ENCODE measurements at places on chromosomes 5 and 9.

DNA sequence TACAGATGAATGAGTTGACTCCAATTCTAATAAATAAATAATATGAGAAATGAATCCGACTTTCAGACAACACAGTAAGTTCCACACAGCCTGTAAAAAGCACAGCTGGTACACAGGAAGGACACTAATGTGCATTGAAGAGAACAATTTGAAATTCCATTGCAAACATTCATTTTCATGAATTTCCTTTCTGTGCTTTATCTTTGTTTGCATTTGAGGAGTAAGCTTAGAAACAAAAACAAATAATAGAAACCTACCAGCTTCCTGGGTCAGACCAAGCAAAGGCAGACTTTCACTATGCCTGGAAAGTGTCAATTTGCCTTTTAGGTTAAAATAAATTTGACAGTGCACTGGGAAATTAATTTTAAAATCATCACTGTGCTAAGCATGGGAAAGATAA is 143.8 kb upstream of the VLDLR start:
- no peak for DNase-seq

DNA sequence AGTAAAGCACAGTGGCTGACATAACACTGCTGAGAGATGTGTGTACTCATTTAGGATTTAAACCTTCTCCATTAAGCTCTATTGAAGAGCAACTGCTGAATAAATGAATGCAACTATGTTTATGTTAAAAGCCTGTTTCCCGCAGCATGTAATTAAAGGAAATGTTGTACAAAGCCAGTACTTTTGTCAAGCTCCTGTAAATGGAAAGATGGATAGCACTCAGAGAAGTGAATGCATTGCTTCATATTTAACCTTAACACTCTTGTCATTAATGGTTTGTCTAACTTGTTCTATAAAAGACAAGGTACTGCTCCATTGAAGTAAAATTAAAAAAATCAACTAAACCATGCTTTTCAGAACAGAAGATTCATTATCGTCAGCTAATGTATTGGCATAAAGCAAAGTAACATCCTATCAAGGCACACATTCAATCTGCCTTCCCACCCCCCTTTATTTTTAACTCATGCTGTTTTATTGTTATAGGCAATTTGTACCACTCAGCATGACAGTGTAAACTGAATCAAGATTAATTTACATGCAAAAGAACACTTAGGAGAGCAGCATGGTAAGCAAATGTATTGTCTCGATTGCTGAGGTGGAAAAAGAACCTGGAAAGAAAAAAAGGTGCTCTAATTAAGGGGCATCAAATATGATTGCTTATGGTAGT is 240.9 kb upstream of the TBCA start:
- DNase-seq = no peak

GRCh38 chr9:70675868-70676370 is 261.5 kb upstream of the KLF9 start:
- DNase-seq = no peak

- no peak for DNase-seq
Observed at GRCh38 chr5:5381310-5381913, 41.1 kb upstream of the ICE1 start.

DNA sequence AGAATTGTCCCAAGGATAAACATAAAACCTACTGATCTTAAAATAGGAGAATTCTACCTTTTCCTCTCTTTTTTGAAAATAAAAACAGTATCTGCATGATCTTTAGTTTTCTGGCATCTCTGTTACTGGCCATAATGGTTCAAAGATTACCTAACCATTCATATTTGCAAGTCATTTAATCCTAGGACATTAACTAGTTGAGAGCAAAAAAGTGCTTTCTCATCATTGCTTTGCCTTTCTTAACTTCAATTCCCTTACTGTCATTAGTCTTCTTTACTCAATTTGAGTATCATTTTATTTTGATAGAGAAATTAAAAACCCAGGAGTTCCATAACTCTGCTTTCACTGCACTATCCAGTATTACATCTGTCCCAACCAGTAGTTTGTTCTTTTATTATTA is 68.6 kb downstream of the RFX3 start:
- no peak for DNase-seq

DNA sequence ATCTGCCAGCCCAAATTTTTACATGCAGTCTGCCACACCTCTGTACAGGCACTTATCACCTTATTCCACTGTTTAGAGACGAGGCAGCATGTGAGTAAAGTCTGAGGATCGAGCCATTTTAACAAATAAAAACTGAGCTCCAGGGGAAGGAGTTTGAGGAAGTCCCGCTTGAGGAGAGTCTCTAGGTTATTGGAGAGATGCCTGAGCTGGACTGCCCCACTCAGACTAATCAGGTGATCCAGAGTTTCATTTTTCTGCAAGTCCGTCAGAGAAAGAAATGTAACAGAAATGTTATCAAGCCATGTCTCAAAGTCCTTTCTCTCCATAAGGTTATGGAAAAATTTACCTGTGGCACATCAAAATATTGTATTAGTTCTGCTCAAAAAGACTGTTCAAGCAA is 5.3 kb downstream of the FBXW2 start:
- DNase-seq = no peak

DNA sequence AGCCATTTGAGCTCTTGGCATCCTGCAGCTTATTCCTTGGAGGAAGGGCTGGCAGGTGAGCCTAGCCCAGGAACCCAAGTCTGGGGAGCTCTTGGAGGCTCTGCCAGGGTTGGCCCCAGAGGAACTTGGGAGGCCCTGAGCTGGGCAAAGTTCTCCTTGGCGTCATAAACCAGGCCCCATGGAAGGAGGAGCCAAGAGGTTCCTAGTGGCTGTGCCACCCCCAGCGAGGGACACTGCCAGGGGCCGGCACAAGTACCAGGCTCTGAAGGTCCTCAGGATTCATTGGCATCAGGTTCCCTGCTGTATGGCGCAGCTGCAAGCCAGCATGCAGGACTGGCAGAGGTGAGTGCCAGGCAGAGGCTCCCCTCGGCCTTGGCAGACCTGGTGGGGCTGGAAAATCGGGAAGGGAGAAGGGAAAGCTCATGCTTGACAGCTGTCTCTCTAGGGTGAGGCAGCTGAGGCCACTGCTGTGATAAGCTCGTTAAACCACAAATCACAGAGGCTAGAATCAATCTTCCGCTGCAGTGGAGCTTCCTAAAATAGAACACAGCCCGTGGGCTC is 54.6 kb upstream of the SYNPO start:
- no peak for DNase-seq

DNA sequence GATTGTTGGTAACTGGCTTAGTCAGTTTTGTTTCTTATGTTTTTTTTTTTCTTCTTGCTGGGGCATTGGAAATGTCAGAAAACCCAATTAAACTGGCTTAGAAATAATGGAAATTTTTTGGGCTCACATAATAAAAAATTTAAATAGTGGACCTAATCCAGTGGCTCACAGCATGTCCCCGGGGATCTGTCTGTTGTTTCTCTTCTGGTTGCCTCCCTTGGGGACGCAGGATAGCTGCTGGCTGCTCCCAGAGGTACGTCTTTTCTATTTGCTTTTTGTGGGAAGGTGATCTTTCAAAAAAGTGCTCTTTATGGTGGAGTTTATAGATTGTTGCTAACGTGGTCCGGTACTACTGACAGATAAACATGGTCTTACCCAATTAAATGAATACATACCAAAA is 52.2 kb downstream of the LMNB1 start:
- no peak for DNase-seq

GRCh38 chr5:56954262-56954661 is 2.3 kb upstream of the MIER3 start:
- DNase-seq = no peak

GRCh38 chr9:72160446-72161123 is 11.3 kb downstream of the GDA start:
- DNase-seq = no peak

- DNase-seq = no peak
Observed at GRCh38 chr5:65021527-65022226, 252.9 kb downstream of the CWC27 start.

- DNase-seq = peak; percentile 78
Observed at GRCh38 chr5:132064738-132065331, 4.4 kb downstream of the IL3 start.

DNA sequence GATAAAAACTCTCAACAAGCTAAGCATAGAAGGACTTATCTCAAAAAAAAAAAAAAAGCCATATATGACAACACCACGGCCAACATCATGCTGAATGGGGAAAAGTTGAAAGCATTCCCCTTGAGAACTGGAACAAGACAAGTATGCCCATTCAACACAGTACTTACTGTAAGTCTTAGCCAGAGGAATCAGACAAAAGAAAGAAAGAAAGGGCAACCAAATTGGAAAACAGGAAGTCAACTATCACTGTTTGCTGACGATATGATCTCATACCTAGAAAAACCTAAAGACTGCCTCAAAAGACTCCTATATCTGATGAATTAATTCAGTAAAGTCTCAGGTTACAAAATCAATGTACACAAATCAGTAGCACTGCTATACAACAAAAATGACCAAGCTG is 24.6 kb upstream of the PTGER4 start:
- DNase-seq = no peak

GRCh38 chr9:33414268-33414667 is 11.9 kb upstream of the AQP7 start:
- no peak for DNase-seq

GRCh38 chr5:117318528-117318927 is 743.9 kb upstream of the SEMA6A start:
- no peak for DNase-seq

GRCh38 chr5:132901036-132901435 is 27.6 kb downstream of the LEAP2 start:
- no peak for DNase-seq

GRCh38 chr5:80919678-80920196 is 40.4 kb upstream of the RASGRF2 start:
- no peak for DNase-seq

GRCh38 chr9:90773617-90774016 is 28.0 kb upstream of the SYK start:
- no peak for DNase-seq

- DNase-seq = no peak
Observed at GRCh38 chr5:82234885-82235284, 43.3 kb downstream of the RPS23 start.

GRCh38 chr9:95004411-95005277 is 278.1 kb downstream of the AOPEP start:
- DNase-seq = peak; percentile 21

GRCh38 chr5:53820119-53820801 is 259.8 kb downstream of the NDUFS4 start:
- DNase-seq = no peak

GRCh38 chr5:44987026-44987425 is 178.3 kb downstream of the MRPS30 start:
- no peak for DNase-seq

GRCh38 chr9:16540743-16541613 is 329.5 kb downstream of the BNC2 start:
- no peak for DNase-seq

DNA sequence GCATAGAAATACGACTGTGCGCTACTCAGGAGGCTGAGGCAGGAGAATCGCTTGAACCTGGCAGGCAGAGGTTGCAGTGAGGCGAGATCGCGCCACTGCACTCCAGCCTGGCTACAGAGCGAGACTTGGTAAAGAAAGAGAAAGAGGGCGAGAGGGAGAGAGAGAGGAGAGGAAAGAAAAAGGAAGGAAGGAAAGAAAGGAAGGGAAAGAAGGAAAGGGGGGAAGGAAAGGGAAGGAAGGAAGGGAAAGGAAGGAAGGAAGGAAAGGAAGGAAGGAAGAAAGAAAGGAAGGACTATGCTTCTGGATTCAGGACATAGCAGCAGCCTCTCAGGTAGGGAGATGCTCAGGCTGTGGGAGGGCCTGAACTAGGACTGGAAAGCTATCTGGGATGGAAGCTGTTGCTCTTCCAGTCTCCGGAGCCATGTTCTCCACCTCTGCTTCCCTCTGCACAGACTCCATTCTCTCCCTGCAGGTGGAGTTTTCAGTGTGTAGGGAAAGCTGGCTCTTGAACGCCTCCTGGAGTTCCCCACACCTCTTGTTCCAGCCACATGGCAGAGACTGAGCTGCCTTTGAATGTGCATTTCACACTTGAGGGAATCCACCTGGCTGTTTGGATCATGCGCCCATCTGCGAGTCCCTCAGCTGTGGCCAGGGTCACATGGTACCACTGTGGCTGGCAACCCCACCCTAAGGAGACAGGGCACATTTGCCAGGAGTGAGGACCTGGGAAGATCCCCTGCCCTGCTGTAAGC is 9.1 kb downstream of the SWI5 start:
- DNase-seq = no peak

DNA sequence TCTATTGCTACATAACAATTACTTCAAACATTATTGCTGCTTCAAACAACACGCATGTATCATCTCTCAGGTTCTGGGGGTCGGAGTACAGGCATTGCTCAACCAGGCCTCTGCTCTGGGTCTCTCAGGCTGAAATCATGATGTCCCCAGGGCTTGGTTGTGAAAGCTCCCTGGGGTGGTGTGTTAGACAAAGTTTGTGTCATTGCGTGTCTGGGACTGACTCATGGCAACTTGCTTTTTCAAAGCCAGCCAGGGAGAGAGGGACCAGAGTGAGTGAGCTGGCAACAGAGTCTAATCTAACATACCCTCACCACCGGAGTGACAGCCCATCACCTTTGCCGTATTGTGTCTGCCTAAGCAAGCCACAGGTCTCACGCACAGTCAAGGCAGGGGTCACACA is 259.2 kb upstream of the NFIL3 start:
- DNase-seq = no peak

DNA sequence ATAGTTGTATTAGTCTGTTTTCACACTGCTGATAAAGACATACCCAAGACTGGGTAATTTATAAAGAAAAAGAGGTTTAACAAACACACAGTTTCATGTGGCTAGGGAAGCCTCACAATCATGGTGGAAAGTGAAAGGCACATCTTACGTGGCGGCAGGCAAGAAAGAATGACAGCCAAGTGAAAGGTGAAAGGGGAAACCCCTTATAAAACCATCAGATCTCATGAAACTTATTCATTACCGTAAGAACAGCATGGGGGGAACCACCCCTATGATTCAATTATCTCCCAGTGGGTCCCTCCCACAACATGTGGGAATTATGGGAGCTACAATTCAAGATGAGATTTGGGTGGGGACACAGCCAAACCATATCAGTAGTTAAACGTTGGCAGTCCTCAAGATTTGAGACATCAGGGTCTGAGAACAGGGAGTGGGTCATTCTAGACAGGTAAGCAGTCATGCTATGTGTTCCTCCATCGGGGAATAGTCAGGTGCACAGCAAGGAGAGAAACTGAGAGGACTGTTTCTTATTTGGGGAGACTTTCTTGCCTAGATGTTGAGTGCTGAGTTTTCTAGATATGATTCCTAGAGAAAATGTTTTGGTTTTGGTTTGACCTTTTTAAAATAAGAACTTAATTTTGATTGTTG is 45.8 kb upstream of the ENTREP1 start:
- DNase-seq = no peak
